ENCODE measurements at places on chromosomes 5 and 9.

GRCh38 chr9:103104101-103104500 is 109.0 kb downstream of the CYLC2 start:
- DNase-seq, result no peak

GRCh38 chr5:26329562-26330189 is 708.7 kb downstream of the CDH9 start:
- no peak for DNase-seq

- DNase-seq, result no peak
These were observed 19.5 kb downstream of the TLE1 start for GRCh38 chr9:81669866-81670265.

DNA sequence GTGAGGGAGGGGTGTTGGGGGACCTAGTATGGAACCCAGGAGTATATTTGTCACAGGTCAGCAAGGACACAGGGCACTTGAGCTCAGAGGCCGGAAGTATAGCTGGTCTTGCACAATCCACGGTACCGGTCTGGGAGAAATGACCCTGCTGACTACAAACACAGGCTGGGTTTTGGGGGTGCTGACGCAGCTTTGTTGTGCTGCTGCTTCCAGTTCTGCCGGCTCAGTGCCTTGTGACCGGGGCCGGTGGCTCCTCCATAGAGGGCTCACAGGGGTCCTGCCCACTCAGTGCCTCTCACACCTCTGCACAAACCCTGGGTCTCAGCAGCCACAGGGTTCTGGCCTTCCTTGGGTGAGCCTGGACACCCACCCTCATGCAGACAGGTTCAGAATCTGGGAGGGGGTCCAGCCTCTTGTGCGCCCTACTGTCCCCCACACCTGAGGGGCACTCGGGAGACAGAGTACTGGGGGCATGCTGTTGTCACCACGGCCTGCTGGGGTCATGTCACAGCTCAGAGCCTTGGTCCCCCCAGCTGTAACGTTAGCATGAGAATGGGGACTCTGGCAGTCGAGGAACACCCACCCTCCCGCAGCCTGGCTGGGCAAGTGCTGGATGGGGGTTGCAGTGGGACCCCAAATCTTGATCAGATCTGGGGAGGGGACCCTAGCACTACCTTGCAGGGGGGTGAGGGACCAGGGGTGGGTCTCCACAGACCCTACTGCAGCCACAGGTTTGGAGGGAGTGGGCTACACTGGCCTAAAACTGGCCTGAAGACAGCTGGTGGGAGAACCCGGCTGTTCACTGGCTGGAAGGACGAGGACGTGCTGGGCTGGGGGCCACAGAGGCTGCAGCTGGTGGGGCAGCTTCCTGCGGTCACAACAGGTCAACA is 17.7 kb downstream of the NINJ1 start:
- no peak for DNase-seq

DNA sequence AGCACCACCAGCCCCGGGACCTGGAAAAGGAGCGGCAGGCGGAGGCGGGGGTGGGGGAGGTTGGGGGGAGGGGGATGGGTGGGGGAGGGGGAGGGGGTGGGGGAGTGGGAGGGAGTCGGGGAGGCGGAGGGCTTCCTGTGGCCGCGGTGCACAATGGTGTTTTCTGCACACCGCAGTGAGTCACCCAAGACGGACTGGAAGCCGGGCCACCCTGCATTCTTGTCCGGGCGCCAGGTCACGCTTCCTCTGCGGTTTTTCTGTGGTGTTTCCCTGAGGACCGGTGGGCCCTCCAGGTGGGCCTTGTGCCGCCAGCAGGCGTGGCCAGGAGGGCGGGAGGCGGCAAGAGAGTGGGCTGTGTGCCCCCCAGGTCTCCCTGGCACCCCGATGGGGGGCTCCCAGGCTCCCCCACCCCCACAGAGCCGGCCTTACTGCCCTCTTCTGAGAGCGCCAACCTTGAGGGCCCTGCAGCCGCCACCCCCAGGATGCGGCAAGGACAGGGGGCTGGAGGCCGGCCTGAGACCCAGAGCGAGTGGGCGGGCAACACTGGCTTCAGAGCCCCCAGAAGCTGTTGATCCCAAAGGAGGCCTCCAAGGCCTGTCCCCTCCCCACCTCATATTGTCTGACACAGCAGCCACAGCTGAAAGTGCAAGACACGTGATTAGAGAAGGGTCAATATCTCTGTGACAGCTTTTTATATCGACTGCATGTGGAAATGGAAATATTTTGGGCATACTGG is 11.1 kb downstream of the EXD3 start:
- peak; percentile 40 for DNase-seq

DNA sequence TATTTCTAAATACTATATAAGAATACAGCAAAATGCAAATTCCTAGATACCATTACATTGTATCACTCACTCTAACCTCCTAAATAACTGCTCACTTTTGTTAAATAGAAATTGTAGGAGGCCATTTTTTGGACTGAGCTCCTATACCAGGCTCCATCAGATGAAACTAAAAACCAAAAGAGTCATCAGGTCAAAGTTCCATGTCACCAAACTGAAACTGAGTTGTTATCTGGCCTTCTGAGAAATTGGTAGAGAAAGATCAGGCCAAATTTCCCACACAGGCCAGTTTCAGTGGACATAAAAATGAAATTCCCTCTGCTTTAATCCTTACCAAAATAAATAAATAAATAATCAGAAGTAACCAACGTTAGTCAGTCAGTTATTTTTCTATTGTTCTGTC is 13.8 kb upstream of the SNX2 start:
- DNase-seq, result no peak

- DNase-seq, result no peak
These were observed 568.0 kb downstream of the ANXA1 start for GRCh38 chr9:73719660-73720059.

- no peak for DNase-seq
These were observed 74.7 kb upstream of the SPIN1 start for GRCh38 chr9:88313364-88314220.

- DNase-seq, result no peak
These were observed 4.5 kb upstream of the TLE1 start for GRCh38 chr9:81693671-81694378.

GRCh38 chr5:42059291-42059690 is 134.2 kb downstream of the FBXO4 start:
- DNase-seq, result no peak

GRCh38 chr5:151600069-151600665 is 9.0 kb upstream of the FAT2 start:
- no peak for DNase-seq

DNA sequence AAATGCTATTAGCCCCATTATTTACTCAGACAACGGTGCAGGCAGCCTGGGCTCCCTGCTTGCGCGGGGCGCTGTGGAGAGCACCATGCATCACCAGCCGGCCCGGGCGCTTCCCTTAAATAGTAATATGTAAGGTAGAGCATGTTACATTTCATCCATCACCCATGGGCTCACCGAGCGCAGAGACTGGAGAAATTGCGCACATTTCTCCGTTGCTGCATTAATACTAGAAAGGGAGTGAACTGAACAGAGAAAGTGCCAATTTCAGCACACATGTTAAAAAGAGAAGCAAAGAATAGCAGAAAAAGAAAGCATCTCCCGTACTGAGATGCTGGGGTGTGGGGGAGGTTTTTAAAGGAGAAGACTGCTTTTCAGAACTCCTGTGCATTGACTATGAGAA is 400.3 kb downstream of the ZSWIM6 start:
- DNase-seq, result no peak

DNA sequence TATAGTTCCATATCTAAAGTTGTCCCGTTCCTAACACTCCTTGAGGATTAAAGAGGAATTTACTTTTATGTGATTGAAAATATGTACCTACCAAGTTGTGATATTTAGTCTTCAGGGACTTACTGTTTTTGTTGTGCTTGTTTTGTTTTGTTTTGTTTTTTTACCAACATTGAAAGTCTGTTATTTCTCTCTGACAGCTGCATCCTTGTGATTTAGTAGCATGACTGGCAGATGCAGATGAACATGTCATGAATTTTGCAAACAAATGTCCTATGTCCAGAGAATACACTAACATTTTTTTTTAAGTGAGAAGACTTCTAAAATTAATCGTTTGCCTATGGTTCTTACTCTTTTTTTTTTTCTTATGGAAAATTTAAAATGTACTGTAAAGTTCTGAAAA is 85.4 kb downstream of the MAN2A1 start:
- DNase-seq, result no peak

GRCh38 chr9:94150279-94150828 is 66.1 kb downstream of the PTPDC1 start:
- DNase-seq, result no peak

DNA sequence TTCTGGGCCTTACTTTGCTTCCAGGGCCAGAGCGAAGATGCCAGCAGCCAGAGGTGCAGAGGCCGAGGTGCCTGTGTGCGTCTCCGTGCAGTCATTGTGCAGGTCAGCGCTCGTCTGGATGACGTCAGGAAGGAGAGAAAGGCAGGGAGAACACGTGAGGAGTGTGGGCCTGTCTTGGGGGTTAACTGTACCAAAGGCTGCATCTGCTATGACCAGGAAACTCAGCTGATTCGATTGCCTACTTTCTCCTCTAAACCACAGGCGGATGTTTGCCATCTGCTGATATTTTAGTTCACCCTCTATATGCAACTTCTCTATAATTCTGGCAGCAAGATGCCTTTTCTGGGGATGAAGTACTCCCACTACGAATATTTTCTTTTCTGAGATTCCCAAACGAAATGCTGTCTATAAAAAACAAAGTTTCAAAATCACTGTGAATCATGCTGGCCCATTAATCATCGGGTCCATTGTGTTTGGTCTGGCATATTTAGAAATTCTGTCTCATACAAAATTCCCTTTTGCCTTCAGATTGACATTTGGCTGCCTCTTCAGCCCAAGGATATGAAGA is 24.8 kb downstream of the PCSK1 start:
- DNase-seq, result no peak

DNA sequence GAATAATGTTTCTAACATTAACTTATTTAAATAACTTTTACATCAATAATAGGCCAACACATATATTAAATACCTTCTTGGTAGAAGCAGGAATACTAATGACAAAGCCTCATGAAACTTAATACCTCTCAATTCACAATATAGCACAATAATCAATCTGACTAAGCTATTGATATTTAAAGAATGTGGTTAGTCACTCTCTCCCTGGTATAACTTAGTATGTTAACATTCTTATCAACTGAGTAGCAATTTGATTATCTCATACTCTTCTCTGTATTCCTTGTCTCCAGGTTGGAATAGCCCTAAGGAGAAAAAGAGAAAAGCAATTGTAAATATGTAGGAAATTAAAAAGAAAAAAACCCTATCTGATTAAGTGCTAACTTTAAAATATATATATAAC is 4.9 kb upstream of the PGGT1B start:
- DNase-seq, result no peak

DNA sequence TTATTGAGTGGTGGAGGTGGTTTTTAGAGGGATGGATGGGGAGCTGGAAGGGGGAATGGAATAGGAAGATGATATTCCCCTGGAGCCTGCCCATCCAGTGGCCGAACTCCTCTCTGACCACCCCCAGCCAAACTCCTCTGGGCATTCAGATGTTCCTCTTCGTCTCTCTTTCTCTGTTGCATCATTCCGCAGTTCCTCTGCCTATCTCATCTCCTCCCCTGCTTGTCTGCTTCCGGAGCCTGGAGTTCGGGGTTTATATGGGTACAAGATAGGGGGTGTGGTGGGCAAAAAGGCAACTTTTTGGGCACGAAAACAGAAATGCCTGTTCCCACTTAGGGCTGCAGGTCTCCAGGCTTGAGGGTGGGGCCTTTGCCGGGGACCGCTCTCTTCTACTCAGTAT is 12.2 kb upstream of the CDK5RAP2 start:
- DNase-seq, result no peak

- no peak for DNase-seq
These were observed 39.5 kb upstream of the IQGAP2 start for GRCh38 chr5:76363352-76364225.

GRCh38 chr9:75071530-75072122 is 16.3 kb downstream of the NMRK1 start:
- peak; percentile 48 for DNase-seq

GRCh38 chr5:37582202-37582601 is 203.1 kb downstream of the WDR70 start:
- DNase-seq, result no peak

Data from stimulated activated CD4-positive, alpha-beta T cell treated with anti-CD3 and anti-CD28 coated beads, Interleukin-2, amount 100 ng/mL, for 48 hours (primary cell).